Kidney (tissue), 22 donors: ENCODE measurements at places on chromosomes 7 and 10. TPM values are rescaled to one million over a fixed set of nuclear protein-coding genes. Genes with fewer than 3 reads are reported as not detected.

DNA sequence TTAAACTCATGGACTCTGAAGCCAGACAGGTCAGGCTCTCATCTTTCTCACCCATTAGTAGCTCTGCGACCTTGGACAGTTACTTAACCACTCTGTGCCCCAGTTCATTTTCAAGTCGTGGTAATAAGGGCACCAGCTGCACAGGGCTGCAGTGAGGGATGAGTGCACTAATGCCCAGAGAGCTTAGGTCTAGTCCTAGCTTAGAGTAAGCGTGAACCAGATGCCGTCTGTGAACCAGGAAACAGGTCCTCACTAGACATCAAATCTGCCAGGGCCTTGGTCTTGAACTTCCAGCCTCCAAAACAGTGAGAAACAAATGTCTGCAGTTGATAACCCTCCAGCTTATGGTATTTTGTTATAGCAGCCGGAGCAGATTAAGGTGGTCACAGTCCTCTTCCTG, 222.4 kb upstream of the PFKP start:
- DNase-seq: no peak

DNA sequence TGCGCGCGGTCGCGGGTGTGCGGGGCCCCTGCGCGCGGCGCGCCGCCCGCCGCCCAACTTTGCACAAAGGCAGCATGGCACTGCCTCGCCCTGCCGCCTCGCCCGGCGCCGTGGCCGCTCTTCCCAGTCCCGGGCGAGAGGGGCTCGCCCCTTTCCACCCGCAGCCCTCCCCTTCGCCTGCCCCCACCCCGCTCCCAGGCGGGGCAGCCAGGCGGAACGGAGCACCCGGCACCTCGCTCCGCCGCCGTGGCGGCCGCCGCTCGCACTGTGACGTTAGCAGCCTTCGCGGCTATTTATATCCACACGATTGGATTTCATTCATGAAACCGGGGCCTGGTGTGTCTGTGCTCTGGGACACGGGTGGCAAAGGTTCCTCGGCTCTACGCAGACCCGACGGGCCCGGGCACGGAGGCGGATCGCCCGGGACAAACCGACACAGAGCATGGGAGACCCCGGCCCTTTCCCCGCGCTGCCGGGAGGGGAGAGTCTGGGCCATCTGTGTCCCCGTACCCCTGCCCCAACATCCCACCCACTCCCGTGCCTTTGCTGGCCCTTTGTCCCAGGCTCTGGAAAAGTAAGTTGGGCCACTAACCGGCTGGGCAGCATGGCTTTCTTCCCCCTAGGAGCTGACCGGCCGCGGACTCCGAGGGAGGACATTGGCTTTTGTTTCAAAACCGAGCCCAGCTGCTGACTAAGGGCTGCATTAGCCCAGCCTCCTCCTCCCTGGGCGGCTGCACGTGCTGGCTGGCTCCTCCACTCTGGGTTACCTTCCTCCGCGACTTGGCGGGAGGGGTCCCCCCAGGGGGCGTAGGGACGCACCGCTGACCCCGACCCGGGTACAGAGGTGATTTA, at the start of gene RHOBTB1:
TSS of gene RHOBTB1 (minus strand) at position 128 of the 852 bp plus-strand sequence. CDS start 32,643 bp downstream, outside the sequence.
- DNase-seq: peak; percentile 93

- no peak for DNase-seq
These were observed 570.7 kb downstream of the REEP3 start for GRCh38 chr10:64091897-64092296.

GRCh38 chr7:7214398-7215347, 32.3 kb downstream of the C1GALT1 start:
- DNase-seq: no peak

DNA sequence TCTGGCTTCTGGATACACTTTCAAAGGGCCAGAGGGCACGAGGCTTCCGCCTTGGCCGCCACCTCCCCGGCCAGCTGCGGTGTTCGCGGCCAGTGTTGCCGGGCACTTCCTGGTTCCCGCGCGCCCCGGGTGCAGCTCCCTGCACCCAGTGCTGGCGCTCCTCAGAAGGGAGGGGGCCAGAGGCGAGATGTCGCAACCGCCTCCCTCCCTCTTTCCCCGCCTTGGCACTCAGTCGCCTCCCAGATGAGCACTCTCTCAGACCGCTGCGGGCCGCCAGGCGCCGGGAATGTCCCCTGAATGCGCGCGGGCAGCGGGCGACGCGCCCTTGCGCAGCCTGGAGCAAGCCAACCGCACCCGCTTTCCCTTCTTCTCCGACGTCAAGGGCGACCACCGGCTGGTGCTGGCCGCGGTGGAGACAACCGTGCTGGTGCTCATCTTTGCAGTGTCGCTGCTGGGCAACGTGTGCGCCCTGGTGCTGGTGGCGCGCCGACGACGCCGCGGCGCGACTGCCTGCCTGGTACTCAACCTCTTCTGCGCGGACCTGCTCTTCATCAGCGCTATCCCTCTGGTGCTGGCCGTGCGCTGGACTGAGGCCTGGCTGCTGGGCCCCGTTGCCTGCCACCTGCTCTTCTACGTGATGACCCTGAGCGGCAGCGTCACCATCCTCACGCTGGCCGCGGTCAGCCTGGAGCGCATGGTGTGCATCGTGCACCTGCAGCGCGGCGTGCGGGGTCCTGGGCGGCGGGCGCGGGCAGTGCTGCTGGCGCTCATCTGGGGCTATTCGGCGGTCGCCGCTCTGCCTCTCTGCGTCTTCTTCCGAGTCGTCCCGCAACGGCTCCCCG, at the start of gene FFAR4:
TSS of gene FFAR4 (plus strand) at position 231 of the 842 bp plus-strand sequence. CDS start at position 287, 56 bp downstream.
- DNase-seq: peak; percentile 52

GRCh38 chr7:114988755-114989375, 67.0 kb downstream of the MDFIC start:
- DNase-seq: no peak

- no peak for DNase-seq
These were observed 229.3 kb downstream of the CCDC3 start for GRCh38 chr10:12771981-12772760.

- no peak for DNase-seq
These were observed 9.9 kb downstream of the GPR85 start for GRCh38 chr7:113076703-113077102.

SRRM3 gene
- 0.99 TPM for polyA plus RNA-seq

TFR2 gene
- polyA plus RNA-seq: 0.22 TPM
